Hepatocyte (in vitro differentiated cells): ENCODE measurements at places on chromosomes 12 and 14. TPM values are rescaled to one million over a fixed set of nuclear protein-coding genes. Genes with fewer than 3 reads are reported as not detected.

KRT82 gene
- not detected in 2 replicates for total RNA-seq

DNA sequence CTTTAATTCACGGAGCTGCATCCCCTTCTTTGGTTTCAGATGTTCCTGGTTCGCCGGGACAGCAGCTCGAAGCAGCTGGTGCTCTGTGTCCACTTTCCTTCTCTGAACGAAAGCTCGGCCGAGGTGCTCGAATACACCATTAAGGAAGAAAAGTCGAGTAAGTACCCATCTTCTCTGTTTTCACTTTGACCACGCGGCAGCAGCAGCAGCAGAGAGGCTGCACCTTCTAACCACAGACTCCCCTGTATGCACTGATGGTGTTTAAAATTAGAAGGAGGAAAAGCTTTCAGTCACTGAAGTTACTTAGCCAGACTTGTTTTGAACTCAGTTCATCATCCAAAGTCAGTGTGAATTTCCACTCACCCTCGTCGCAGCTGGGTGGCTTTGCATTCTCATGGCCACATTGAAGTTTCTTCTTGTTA lies 63.8 kb downstream of the RIN3 start:
- H3K4me1 ChIP-seq: no peaks in the 10 kb centered on the region
- H3K4me3 ChIP-seq: no peak overlapping the region
- no peaks in the 10 kb centered on the region for H3K27me3 ChIP-seq
- H3K27ac ChIP-seq: no peak overlapping the region

GRCh38 chr14:73295198-73295796 lies 58.0 kb downstream of the PAPLN start:
- H3K36me3 ChIP-seq: no peaks in the 10 kb centered on the region
- no peak overlapping the region for H3K4me3 ChIP-seq
- no peaks in the 10 kb centered on the region for H3K27me3 ChIP-seq
- peak; percentile 65 for DNase-seq

ARHGDIB gene
- 13.3 and 20.4 TPM in 2 replicates for total RNA-seq

DNA sequence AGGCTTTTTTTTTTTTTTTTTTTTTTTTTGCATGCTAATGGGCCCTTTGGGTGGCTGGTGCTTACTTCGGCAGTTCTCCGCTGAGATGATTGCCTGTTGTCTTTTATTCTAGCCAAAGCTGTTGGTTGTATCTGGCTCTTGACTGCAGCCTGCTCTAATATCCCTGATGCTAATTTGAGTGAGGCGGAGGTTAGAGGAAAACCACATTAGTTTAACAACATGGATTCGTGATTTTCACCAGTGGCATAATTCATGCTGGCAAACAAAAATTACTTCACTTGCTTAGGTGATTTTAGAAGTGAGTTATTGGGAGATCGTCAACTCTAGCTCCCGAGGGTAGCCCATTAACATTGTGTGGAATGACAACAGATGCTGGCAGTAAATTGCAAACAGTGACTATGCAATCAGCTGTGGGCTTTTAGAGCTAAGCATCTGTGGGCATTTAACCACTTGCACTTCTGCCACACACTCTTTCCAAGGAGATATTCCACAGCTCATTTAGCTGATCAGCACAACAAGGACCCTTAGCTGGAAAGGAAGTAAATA lies 97.6 kb upstream of the ZDHHC17 start:
- H3K36me3 ChIP-seq: no peaks in the 10 kb centered on the region
- no peak overlapping the region for H3K27ac ChIP-seq
- H3K4me3 ChIP-seq: no peak overlapping the region
- no peak for DNase-seq
- H3K27me3 ChIP-seq: no peaks in the 10 kb centered on the region
- H3K4me1 ChIP-seq: no peaks in the 10 kb centered on the region

GRCh38 chr12:48811437-48812090 lies 6.7 kb upstream of the CACNB3 start:
- no peak overlapping the region for H3K4me3 ChIP-seq
- no peaks in the 10 kb centered on the region for H3K36me3 ChIP-seq
- no peak for DNase-seq
- H3K27me3 ChIP-seq: no peaks in the 10 kb centered on the region

SOAT2 gene
- total RNA-seq: 18.9 and 21.8 TPM in 2 replicates
